Dermis lymphatic vessel endothelial cell (primary cell): ENCODE measurements at places on chromosomes 3 and 15. TPM values are rescaled to one million over a fixed set of nuclear protein-coding genes. Genes with fewer than 3 reads are reported as not detected.

Gene CD96
- under 0.01 TPM in 1 of 2 replicates, not detected in the other for total RNA-seq

Gene SLC27A2
- total RNA-seq, result 1.3 and 10.3 TPM in 2 replicates

Gene LRRC31
- total RNA-seq, result not detected in 2 replicates

Gene SLC22A14
- total RNA-seq, result under 0.01 TPM in 2 replicates

Gene ALDH1L1
- total RNA-seq, result 0.09 TPM in 1 of 2 replicates, not detected in the other

Gene POPDC2
- 0.17 and 0.33 TPM in 2 replicates for total RNA-seq

Gene SV2B
- 0.11 and 0.17 TPM in 2 replicates for total RNA-seq

Gene TMEM212
- total RNA-seq, result not detected in 2 replicates
